Activated naive CD8-positive, alpha-beta T cell treated with anti-CD3 and anti-CD28 coated beads, Interleukin-2, amount 10 ng/mL, durations not matched to agents 7 days and 5 days (primary cell): ENCODE measurements at places on chromosomes 12 and 14.

GRCh38 chr14:99689266-99690236, 5.5 kb downstream of the CYP46A1 start:
- DNase-seq = no peak
- H3K27me3 ChIP-seq = peaks cover 45% of the 10 kb centered on the region
- H3K36me3 ChIP-seq = no peaks in the 10 kb centered on the region
- no peak overlapping the region for H3K27ac ChIP-seq
- no peak overlapping the region for H3K4me3 ChIP-seq
- peaks cover 5% of the 10 kb centered on the region for H3K4me1 ChIP-seq

- no peaks in the 10 kb centered on the region for H3K36me3 ChIP-seq
- no peak overlapping the region for H3K4me3 ChIP-seq
- DNase-seq = no peak
- H3K27ac ChIP-seq = no peak overlapping the region
- no peaks in the 10 kb centered on the region for H3K4me1 ChIP-seq
- H3K27me3 ChIP-seq = no peaks in the 10 kb centered on the region
Observed at GRCh38 chr12:78419513-78419912, 445.1 kb upstream of the SYT1 start.

DNA sequence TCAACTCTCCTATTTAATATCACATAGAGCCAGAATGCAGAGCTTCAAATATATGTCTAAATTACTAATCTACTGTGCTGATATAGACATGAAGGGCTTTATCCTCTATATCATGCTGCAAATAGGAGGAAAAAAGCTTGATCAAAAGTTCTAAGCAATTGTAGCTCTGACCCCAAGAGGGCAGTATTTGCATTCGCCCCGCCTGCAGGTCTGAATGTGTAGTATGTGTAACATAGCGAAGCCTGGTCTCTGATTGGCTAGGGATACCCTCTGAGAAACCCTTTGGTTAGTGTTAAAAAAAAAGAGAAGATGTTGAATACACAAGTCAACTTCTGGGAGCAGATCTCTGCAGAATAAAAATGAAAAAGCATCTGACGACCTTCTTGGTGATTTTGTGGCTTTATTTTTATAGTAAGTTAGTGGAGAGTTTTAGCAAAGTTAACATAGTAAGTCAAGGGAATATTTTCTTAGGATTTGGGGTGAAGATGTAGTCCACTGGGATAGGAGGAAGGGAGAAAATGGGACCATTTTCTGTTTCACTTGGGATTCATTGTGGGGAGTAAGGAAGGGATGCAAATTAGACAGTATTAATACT, 151.6 kb upstream of the OR4E1 start:
- H3K4me3 ChIP-seq = peak overlapping the region; percentile 51
- peaks cover 2% of the 10 kb centered on the region for H3K4me1 ChIP-seq
- DNase-seq = no peak

DNA sequence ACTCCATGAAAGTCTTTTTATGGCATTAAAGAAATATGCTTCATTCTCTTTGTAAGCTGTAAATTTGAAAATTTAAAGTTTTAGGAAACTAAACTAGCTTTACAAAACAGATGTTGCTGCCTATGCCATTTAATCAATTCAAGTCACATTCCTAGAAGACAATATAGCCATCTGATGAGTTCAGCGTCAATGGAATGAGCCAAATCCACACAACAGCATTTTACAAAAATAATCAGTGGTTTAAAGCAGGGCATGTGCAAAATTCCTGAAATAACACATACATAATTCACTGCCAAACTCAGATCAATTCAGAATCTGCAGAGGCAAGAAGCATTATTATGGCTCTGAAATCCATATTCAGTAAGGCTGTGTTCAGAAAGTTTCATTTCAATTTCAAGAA, 75.6 kb downstream of the MED13L start:
- H3K36me3 ChIP-seq = peaks cover 15% of the 10 kb centered on the region
- H3K27me3 ChIP-seq = no peaks in the 10 kb centered on the region
- H3K4me3 ChIP-seq = no peak overlapping the region
- no peak for DNase-seq

DNA sequence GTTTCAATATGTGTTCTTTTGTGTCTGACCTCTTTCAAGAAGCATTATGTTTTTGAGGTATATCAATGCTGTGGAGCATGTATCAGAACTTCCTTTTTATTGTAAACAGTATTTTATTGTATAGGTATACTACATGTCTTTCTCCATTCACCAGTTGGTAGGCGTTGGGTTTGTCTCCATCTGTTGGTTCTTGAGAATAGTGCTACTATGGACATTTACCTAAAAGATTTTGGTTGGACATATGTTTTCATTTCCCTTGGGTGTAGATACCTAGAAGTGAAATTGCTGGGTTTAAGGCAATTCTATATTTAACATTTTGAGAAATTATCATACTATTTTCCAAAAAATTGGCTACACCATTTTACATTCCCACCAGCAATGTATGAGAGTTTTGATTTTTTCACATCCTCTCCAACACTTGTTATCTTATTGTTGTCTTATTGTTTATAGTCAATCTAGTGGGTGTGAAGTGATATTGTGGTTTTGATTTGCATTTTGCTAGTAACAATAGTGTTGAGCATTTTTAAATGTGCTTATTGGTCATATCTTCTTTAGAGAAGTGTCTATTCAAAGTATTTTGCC, 409.2 kb downstream of the IPO8 start:
- no peak overlapping the region for H3K4me3 ChIP-seq
- no peak for DNase-seq
- H3K4me1 ChIP-seq = no peaks in the 10 kb centered on the region
- no peak overlapping the region for H3K27ac ChIP-seq
- no peaks in the 10 kb centered on the region for H3K36me3 ChIP-seq

GRCh38 chr14:60092526-60092920, 800 bp downstream of the PCNX4 start:
- peak; percentile 35 for DNase-seq
- peak overlapping the region; percentile 94 for H3K4me3 ChIP-seq
- peak overlapping the region; percentile 94 for H3K27ac ChIP-seq
- H3K36me3 ChIP-seq = peaks cover 9% of the 10 kb centered on the region
- H3K4me1 ChIP-seq = peaks cover 26% of the 10 kb centered on the region
- no peaks in the 10 kb centered on the region for H3K27me3 ChIP-seq

GRCh38 chr14:19823178-19823577, 19.6 kb downstream of the OR4N2 start:
- H3K36me3 ChIP-seq = no peaks in the 10 kb centered on the region
- no peaks in the 10 kb centered on the region for H3K4me1 ChIP-seq
- H3K4me3 ChIP-seq = no peak overlapping the region
- H3K27ac ChIP-seq = no peak overlapping the region
- no peak for DNase-seq

- H3K27me3 ChIP-seq = no peaks in the 10 kb centered on the region
- H3K27ac ChIP-seq = peak overlapping the region; percentile 34
- H3K4me3 ChIP-seq = no peak overlapping the region
- DNase-seq = no peak
- peaks cover 38% of the 10 kb centered on the region for H3K36me3 ChIP-seq
Observed at GRCh38 chr14:91154851-91155625, 41.2 kb downstream of the DGLUCY start.

GRCh38 chr14:71399057-71399487, 491.8 kb downstream of the PCNX1 start:
- no peaks in the 10 kb centered on the region for H3K27me3 ChIP-seq
- H3K4me3 ChIP-seq = peak overlapping the region; percentile 43
- peak overlapping the region; percentile 88 for H3K27ac ChIP-seq
- peaks cover 7% of the 10 kb centered on the region for H3K36me3 ChIP-seq
- DNase-seq = no peak

DNA sequence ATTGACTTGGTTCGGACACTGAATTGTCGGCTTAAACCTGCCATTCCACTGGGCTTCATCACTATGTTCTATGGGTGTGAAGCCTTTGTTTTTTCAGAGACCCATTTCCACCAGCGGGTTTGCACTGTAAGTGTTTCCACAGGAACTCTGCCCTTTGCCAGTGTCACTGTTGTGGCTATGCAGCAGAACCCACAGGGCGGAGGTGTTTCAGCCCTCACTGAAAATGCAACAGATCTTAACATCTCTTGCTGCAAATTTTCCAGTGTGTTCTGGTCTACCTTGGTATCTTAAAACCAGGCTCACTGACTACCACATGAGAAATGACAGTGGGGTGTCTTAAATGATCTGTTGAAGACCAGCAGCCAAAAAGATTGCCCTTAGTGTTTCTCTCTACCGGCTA, 21.1 kb downstream of the PRKCH start:
- peaks cover 89% of the 10 kb centered on the region for H3K4me1 ChIP-seq
- DNase-seq = peak; percentile 70
- no peaks in the 10 kb centered on the region for H3K27me3 ChIP-seq
- peak overlapping the region; percentile 97 for H3K27ac ChIP-seq

- peaks cover 26% of the 10 kb centered on the region for H3K36me3 ChIP-seq
- peak overlapping the region; percentile 83 for H3K4me3 ChIP-seq
- peak overlapping the region; percentile 64 for H3K27ac ChIP-seq
- H3K27me3 ChIP-seq = no peaks in the 10 kb centered on the region
- DNase-seq = no peak
Observed at GRCh38 chr14:31205681-31206535, 1.7 kb downstream of the HECTD1 start.
